ENCODE measurements at places on chromosomes 13 and 19.

GRCh38 chr13:73842184-73842583 lies 292.0 kb downstream of the KLF12 start:
- no peak for DNase-seq

- no peak for DNase-seq
These were observed 10.2 kb downstream of the CLN5 start for GRCh38 chr13:77001963-77002587.

GRCh38 chr13:99477493-99477892 lies 23.8 kb upstream of the TM9SF2 start:
- DNase-seq, result no peak

GRCh38 chr13:63540061-63540460 lies 2124.4 kb upstream of the PCDH20 start:
- no peak for DNase-seq

DNA sequence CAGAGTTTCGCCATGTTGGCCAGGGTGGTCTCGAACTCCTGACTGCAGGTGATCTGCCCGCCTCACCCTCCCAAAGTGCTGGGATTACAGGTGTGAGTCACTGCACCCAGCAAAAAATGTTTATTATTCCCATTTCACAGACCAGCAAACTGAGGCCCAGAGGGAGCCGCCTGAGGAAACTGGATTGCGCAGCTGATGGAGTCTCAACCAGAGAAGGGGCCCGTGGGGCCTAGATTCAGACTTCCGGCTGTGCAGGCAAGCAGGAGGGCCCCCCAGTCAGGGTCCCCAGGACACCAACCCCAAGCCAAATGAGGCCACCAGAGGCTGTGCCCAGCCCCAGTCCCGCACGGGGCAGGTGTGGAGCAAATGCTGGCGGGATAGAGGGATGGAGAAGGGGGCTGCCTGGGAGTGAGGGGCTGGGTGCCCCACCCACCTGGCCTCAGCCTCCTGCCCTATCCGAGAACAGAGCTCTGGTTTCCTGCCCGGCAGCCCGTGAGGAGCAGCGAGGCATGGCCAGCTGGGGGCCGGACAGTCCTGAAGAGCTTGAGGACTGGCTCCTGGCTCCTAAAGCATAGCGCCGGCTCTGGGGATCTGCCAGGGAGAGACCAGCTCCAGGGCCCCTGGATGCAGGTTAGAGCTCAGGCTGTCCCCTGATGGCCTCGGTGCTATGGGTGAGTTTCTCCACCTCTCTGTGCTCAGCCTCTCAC lies 22.0 kb downstream of the MISP start:
- no peak for DNase-seq

DNA sequence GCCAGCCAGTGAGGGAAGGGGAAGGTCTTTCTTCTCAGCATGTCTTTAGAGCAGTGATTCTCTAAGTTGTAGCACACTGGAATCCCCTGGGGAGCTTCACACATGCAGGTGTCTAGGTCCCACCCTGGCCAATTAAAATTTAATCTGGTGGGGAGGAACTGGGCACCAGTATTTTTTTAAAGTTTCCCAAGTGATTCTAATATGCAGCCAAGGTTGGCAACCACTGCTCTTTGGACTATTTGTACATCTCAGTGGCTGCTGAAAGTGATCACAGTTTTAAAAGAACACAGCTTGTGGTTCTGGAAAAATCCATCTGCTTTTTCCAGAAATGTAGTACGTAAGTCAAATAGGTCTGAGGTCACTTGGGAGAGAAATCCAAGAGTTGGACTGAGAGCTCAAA lies 10.7 kb upstream of the KATNAL1 start:
- no peak for DNase-seq

DNA sequence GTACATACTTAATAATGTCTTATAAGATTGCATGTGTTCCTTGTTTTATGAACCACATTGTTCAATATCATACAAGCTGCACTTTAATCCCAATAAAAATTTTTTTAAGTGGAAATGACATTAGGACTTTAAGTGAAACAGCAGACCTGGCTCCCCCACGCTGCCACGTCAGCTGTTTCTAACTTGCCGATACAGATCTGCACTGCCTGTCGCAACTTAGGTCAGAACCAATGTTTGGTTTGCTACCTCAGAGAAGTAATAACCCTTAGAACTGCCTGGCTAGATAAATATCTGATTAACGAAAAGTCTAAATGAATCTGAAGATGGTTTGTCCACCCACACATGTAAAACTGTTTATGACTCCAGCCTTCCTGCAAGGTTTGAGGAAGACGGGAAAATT lies 327.5 kb upstream of the DACH1 start:
- no peak for DNase-seq

GRCh38 chr13:103168901-103169508 lies 102.8 kb upstream of the SLC10A2 start:
- no peak for DNase-seq

DNA sequence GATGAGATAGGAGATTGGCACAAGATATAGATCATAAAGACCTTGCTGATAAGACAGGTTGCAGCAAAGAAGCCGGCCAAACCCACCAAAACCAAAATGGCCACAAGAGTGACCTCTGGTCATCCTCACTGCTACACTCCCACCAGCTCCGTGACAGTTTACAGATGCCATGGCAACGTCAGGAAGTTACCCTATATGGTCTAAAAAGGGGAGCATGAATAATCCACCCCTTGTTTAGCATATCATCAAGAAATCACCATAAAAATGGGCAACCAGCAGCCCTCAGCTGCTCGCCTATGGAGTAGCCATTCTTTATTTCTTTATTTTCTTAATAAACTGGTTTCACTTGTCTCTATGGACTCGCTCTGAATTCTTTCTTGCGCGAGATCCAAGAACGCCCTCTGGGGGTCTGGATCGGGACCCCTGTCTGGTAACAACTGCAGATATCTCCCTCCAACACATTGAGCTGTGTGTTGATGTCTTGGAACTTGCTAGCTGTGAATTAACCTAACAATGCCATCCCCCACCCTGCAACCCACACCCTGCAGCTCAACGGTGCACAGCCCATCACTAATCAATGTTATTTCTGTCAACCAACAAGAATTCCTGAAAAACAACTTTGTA lies 27.1 kb upstream of the GRTP1 start:
- DNase-seq, result no peak

- no peak for DNase-seq
These were observed 74.1 kb upstream of the MCF2L start for GRCh38 chr13:112894673-112895481.

GRCh38 chr13:98503175-98504028 lies 73.5 kb downstream of the STK24 start:
- no peak for DNase-seq

DNA sequence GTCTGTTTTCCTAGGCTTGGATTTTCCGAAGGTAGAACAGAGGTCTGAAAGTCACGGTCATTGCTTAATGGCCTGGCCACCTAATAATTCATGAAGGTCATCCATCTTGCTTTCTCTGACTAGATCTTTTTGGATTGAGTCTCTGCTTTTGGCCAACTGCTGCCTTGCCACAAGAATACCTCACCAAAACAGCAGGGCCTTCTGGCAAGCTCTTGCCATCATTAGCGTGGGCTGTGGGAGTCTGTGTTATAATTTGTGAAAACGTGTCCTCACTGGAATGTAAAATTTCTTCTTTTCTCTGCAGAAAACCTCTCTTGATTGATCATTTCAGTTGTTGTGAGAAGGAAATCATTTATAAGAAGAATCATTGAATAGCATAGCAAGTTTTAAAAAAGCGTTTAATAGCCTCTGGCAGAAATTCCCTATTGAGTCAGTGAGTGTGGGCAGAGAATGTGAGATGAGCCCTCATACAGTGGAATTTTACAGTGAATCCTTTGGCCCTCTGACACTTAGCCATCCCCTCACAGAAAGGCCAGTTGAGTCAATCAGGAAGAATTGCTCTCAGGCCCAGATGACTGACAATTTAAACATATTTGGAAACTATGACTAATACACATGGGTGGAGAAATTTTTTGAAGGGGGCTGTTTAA lies 43.2 kb upstream of the ERICH6B start:
- no peak for DNase-seq

DNA sequence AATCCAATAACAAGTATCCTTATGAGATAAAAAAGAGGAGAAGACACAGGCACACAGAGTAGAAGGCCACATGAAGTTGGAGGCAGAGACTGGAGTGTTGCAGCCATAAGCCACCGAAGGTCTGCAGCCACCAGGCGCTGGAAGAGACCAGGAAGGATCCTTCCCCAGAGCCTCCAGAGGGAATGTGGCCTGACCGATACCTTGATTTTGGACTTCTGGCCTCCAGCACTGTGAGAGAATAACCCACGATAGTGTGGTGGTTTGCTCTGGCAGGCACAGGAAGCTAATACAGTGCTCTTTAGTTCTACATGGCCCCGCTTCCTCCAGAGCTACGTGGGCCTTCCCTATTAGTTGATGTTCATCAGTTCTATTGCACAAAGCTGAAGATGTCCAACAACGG lies 15.3 kb upstream of the SULT2A1 start:
- DNase-seq, result no peak

DNA sequence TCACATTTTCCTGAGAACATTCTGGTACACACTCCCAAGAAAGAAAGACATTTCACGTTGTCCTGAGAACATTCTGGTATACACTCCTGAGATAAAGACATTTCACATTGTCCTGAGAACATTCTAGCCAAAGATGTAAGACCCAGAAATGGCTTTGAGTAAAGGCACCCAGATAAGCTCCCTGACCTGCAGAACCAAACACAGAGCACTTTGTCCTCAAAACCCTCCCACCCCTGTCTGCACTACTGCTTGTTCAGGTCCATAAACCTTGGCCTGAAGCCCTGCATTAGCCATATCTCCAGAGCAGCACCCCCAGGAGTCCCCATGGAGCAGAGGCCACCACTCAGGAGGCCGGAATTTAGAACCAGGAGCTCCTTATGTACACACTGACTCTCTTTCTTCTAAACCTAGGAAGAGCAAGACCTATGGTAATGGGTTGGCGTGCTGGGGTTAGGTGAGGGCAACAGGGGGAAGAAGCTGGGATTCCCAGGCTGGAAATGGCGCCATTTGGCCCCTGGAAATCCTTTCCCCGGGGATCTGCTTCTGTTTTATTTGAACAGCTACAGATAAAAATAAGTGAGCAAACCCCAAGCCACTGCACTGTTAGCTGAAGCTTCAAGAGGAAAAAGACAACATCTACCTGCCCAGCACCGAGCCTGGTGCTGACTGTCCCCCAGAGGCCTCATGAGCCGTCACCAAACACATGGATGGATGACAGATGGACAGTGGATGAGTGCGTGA lies 13.7 kb downstream of the GAS6 start:
- no peak for DNase-seq

DNA sequence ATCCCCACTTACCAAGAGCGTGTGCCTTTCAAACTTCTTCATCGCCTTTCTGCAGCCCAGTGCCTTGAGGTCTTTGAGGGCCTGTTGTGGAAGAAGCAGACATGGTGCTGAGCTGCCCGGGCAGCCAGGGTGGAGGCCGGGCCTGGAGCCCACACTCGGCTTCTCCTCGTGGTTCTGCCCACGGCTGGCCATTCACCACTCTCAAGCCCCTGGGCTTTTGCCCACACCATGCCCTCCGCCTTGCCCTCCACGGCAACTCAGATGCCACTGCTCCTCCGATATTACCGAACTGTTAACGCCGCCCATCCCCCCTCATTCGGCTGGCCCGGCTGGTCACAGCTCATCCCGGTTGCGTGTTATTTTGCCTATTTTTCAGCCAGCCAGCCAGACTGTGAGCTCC lies 5.3 kb downstream of the IL4I1 start:
- DNase-seq, result no peak

Data from GF-D8 (cell line).